ENCODE measurements at places on chromosomes 2 and 18.

GRCh38 chr18:53567929-53568574 is 656.4 kb downstream of the MBD2 start:
- DNase-seq = peak; percentile 40

DNA sequence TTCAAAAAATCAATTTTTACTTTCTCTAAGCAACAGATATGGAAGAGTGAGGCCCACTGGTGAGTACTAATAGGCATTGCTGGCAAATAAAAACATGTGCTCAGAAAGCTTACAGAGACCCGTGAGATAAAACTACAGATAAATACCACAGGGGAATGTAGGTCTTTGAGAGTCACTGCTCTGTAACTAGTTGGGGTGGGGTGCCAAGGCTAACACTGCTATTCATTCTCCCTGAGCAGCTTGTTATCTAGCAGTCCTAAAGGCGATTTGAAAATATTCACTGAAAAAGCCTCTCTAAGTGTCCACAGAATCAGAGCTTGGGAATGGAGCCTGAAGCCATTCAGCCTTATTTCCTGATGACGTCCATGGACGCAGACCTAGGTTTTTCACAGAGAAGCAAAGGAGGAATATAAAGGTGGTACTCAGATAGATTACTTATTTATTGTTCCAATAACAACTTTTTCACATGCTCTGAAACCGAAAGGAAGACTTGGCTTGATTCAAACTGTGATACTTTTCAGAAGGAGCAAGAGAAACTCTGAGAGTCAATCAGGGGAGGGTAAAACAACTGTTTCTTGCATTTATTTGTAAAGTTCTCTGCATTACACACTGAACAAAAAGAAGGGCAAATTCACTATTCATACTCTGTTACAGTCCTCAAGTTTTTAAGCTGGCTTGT is 188.4 kb downstream of the PPP1R1C start:
- no peak for DNase-seq

- no peak for DNase-seq
Observed at GRCh38 chr2:166485558-166486178, 8.4 kb downstream of the SCN7A start.

GRCh38 chr2:72993147-72993932 is 76.0 kb downstream of the EMX1 start:
- DNase-seq = peak; percentile 41

DNA sequence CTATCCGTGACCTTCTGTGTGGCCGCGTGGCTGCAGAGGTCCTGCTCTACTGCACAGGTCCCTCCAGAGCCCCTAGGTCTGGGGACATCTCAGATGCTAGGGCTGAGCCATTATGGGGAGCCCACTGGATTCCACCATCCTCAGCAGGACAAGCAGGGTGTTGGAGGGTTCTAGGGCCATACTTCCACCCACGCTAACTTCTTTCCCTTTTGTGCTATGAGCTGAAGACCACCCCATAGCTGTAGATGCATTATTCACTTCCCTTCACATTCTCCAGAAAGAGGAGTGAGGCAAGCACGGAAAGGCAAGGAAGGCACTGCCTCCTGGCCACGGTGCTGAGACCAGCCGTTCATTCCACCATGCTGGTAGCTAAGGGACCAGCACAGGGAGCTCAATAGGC is 149.5 kb upstream of the MYCN start:
- DNase-seq = no peak

- DNase-seq = no peak
Observed at GRCh38 chr2:1563084-1563857, 150.0 kb downstream of the TPO start.

GRCh38 chr2:70744397-70744796 is 23.6 kb downstream of the ADD2 start:
- DNase-seq = no peak

- no peak for DNase-seq
Observed at GRCh38 chr18:21857871-21858270, 117.3 kb downstream of the MIB1 start.

DNA sequence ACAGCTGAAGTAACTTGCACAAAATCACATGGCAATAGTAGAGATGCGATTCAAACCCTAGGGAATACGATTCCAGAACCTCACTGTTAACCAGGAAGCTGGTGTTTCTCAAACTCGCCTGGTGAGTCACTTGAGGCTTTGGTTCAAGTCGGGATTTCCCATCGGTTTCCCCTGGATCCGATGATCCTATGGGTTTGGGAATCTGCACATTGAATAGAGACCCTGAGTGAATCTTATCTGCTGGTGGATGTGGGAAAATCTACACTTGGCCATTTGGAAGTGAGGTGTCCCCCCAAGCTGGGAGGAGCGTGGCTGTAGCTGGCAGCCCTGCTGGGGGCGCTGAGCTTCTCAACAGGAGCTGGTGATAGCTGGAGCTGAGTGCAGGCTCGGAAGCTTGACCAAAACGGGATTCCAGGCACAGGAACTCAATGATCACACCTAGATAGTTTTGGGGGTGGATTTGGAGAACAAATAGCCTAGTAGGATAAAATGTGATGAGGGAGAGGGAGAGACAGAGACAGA is 135.4 kb downstream of the PRKCE start:
- DNase-seq = peak; percentile 86

DNA sequence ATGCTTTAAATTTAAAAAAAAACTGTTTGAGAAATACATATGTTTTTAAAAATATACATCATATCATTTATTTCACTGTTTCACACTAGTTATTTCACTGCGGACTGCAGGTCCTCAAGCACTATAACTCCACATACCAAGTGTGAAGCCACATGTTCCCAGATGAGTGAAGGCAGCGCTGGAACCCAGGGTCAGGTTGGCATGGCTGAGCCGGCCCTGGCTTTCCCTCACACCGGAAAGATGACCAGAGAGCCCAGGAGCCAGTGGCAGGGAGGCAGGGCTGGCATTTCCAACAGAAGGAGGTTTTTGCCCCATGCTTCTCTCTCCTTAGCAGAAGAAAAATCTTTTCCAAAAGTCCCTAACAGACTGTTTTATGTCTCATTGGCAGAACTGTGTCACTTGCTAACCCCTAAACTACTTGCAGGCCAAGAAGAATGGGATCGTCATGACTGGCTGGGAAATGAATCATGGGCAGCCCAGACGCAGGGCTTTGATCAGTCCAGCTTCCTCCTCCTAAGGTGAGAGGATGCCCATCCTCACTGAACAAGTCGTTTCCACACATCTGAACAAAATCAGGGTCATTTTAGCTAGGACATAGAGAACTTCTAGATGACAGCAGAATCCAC is 287.6 kb upstream of the HNRNPA3 start:
- DNase-seq = no peak

DNA sequence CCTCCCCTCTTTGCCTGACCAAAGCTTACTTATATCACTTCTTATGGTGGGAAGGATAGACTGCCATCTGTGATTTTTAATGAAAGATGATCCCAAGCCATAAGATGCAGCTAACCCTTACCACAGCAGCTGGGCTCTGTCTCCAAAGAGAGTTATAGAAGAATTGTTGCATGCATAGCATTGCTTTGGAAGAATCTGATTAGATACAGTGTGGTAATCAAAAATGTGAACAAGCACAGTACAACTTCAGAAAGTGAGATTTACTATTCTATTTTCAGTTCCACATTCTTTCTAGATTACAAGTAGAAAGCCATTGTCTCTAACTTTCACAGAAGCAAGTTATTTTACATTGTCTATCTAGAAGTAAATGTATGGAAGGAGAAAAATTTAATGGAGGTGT is 129.0 kb upstream of the ACVR2A start:
- no peak for DNase-seq

DNA sequence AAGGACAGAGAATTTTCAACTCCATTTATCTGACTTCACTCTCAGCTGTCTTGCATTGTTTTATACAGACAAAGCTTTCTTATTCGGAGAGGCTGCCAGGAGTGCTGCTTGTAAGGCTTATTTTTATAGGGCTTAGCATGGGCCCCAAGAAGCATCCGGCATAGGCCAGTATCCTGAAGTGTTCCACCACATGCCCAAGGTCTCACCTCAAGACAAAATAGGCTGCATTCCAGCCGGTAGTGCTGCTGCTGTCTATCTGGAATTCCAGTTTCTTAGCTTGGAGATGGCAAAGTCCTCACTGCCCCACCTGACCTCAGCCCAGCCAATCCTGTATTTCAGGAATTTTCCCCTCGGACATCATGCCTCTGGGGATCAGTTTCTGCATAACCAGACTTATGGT is 47.6 kb upstream of the MCFD2 start:
- no peak for DNase-seq

- DNase-seq = no peak
Observed at GRCh38 chr2:33208400-33208799, 261.6 kb downstream of the LTBP1 start.

GRCh38 chr2:25372405-25373268 is 30.9 kb upstream of the DNMT3A start:
- DNase-seq = no peak

GRCh38 chr2:181438261-181438660 is 18.9 kb upstream of the ITGA4 start:
- DNase-seq = no peak

- DNase-seq = peak; percentile 72
Observed at GRCh38 chr2:45637440-45637839, 14.0 kb upstream of the PRKCE start.

DNA sequence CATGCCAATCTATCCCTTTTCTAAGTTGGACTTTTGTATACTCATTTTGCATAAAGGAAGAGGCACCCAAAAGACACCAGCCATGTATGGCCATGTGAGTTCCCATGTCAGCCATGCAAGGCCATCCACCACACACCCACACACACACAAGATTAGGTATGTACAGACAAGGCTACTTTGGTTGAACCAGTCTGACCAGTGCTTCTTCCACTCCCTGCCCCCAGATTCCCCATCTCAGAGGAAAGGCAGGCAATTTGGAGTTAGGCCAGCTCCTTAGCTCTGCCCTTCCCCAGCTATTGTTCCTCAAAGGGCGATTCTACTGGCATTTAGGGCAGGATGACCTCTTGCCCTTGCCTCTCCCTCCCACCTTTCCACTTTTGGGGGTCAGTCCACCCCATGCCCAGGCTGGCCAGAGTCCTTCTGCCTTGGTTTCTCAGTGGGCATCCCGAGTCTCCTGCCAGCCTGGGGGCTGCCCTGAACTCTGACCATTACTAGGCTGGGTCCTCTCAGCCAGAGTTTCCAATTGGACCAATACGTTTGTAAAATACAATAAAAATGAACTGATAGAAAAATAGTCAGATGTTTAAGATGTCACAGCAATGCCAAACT is 101.1 kb downstream of the ZBTB7C start:
- DNase-seq = no peak

DNA sequence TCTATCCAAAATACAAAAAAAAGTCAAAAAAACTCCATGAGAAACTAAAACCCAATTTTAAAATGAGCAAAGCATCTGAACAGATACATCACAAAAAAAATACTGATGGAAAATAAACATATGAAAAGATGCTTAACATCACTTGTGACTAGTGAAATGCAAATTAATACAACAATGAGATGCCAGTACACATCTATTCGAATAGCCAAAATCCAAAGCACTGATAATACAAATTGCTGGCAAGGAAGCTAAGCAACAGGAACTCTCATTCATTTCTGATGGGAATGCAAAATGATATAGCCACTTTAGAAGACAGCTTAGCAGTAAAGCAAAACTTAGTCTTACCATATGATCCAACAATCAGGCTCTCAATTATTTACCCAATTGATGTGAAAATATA is 190.2 kb upstream of the FN1 start:
- no peak for DNase-seq

GRCh38 chr18:65938592-65939372 is 188.0 kb downstream of the CDH7 start:
- peak; percentile 9 for DNase-seq

GRCh38 chr2:44821500-44821899 is 120.0 kb upstream of the SIX3 start:
- no peak for DNase-seq

DNA sequence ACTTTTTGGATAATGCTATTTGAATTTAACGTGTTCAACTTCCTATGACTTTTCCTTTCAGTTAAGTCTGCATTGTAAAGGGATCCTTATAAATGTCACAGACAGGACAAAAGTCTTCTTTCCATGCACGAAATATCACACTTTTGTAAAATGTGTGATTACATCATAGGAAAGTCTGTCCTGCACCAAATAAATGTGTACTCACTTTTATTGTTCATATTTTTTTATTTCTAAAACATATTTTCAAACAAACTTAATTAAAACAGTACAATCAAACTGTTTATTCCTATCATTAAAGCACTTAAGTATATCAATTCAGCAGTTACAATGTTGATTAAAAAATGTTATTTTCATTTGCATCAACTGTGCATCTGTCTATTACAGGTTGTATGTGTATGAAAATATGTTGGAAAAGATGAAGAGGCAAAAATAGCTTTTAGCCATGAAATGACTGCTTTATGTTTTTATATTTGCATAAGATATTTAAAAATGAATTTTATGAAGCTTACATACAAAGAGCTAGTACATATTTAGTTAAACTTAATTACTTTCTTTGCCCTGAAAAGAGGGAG is 105.6 kb downstream of the CSRNP3 start:
- DNase-seq = no peak

GRCh38 chr2:86065512-86065911 is 40.2 kb downstream of the POLR1A start:
- DNase-seq = peak; percentile 84

GRCh38 chr2:10390369-10390801 is 57.7 kb downstream of the ODC1 start:
- DNase-seq = peak; percentile 56

GRCh38 chr2:175805442-175806124 is 196.5 kb downstream of the LNPK start:
- peak; percentile 4 for DNase-seq

DNA sequence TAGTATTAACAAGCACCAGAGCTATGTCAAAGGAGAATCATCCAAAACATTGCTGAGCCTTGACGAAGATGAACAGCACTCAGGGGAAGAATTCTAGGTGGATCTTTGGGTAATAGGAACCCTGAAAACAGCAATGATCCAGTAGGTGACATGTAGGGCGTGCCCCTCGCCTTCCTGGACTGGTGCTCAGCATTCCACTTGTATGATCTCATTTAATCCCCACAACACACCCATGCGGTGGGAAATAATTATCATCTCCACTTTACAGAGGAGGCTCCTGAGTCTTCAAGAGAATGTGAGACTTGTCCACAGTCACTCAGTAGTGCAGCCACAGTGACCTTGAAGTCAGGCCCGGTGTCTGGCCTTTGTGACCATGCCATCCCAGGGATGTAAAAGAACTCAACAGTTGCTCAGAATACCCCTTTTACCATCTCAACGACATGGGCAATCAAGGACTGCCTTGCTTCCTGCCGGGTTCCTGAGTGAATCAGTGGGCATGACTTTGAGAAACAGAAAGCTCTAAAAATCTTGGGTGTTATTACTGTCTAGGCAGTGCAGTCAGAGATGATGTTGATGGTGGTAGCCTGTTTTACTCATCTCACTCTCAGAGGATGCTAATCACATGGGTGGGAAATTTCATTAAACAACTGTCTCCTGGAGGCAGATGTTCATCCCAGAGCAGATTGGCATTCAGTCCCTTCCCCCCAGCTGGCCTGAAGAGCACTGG is 161.6 kb downstream of the BCL11A start:
- no peak for DNase-seq

GRCh38 chr2:213199871-213200270 is 48.5 kb upstream of the IKZF2 start:
- DNase-seq = peak; percentile 63

GRCh38 chr2:241391892-241392665 is 36.0 kb downstream of the FARP2 start:
- DNase-seq = peak; percentile 41

- no peak for DNase-seq
Observed at GRCh38 chr2:75920859-75921551, 210.3 kb upstream of the GCFC2 start.

- DNase-seq = no peak
Observed at GRCh38 chr2:158144914-158145625, 43.4 kb downstream of the UPP2 start.

- no peak for DNase-seq
Observed at GRCh38 chr2:159798376-159798725, 343 bp upstream of the CD302 start.

GRCh38 chr2:29729401-29729800 is 192.0 kb downstream of the ALK start:
- no peak for DNase-seq

All from fibroblast of mammary gland (primary cell).